ENCODE measurements at places on chromosomes 11 and 22.
A peak's percentile ranks its signal among the peaks of the same experiment; 100 is the strongest.

DNA sequence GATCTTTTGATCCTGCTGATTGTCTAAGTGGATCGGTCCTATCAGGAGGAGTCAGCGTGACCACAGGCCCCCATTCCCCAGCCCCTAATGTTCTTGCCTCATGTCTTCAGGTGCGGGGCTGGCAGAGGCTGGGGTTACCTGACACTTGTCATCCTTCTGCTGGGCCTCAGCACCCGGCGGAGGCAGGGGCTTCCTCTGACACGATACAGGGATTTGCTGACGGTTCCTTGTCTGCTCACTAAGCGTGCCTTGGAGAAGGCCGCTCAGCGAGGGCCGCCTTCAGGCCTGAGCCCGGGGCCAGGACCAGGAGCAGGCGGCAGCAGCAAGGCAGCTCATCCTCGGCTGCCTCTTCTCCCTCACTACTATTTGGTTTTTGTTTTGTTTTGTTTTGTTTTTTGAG is 45.7 kb upstream of the KCNQ1OT1 start:
- no peak for DNase-seq

DNA sequence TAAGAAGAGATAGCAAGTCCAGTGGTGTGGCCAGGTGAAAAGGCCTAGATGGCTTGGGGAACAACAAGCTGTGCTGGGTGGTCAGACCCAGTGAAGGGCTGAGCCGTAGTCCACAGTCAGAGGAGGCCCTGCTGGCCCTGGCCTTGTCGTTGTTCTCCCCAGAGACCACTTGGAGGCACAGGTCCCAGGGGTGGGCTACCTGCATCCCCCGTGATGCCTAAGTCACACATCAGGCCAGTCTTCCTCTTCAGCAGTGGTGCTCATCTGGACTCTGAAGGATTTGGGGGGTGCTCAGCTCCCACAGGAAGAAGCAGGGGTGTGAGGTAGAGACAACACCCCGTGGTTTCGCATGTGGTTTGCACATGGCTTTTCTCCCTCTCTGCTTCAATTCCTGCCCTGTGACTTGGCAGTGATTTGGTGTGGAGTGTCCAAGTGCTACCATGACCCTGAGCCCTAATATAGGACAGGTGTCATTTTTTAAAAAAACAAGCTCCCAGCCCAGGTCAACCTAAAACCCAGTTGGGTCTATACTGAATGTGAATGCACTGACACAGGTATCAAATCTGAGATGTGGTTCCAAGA is 51.0 kb downstream of the ALX4 start:
- no peak for DNase-seq

GRCh38 chr11:44776551-44777208 is 49.9 kb downstream of the TSPAN18 start:
- no peak for DNase-seq

DNA sequence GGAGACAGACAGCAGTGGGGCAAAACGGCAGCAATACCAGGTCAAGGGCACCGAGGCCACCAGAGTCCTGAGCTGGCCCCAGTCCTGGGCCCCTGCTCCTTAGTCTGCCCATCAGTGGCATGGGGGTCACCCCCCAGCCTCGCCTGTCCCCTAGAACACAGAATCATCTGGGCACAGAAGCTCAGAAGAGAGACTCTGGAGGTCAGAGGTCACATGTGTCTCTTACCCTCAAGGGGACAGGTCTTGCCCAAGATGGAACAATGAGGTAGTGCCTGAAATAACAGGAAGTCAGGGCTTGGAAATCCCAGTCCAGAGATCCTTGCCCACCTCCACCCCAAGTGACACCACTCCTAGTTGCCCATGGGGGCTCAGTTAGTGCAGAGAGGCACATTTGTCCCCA is 20.6 kb downstream of the PDE2A start:
- no peak for DNase-seq

DNA sequence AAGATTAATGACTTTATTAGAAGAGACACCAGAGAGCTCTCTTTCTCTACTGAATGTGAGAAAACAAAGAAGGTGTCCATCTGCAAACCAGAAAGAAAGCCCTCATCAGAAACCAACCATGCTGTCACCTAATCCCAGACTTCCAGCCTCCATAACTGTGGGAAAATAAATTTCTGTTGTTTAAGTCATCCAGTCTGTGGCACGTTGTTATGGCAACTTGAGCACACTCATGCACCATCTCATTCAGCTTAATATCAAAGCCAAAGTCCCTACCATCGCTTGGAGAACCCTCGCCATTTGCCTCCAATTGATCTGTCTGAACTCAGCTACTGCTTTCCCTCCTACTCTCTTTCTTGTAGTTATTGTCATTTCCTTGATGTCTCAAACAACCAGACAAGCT is 766.1 kb upstream of the ARHGAP42 start:
- no peak for DNase-seq

GRCh38 chr11:37503411-37504059 is 905.5 kb upstream of the RAG2 start:
- DNase-seq, result no peak

GRCh38 chr22:30605449-30606110 is 1.4 kb upstream of the TCN2 start:
- DNase-seq, result peak; percentile 64

GRCh38 chr11:35539781-35540281 is 14.4 kb upstream of the PAMR1 start:
- no peak for DNase-seq

DNA sequence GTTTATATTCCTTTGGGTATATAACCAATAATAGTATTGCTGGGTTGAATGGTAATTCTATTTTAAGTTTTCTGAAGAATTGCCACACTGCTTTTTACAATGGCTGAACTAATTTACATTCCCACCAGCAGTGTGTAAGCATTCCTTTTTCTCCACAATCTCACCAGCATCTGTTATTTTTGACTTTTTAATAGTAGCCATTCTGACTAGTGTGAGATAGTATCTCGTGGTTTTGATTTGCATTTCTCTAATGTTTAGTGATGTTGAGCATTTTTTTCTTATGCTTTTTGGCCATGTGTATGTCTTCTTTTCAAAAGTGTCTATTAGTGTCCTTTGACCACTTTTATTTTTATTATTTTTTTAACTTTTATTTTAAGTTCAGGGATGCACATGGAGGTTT is 275.3 kb downstream of the METTL15 start:
- no peak for DNase-seq

DNA sequence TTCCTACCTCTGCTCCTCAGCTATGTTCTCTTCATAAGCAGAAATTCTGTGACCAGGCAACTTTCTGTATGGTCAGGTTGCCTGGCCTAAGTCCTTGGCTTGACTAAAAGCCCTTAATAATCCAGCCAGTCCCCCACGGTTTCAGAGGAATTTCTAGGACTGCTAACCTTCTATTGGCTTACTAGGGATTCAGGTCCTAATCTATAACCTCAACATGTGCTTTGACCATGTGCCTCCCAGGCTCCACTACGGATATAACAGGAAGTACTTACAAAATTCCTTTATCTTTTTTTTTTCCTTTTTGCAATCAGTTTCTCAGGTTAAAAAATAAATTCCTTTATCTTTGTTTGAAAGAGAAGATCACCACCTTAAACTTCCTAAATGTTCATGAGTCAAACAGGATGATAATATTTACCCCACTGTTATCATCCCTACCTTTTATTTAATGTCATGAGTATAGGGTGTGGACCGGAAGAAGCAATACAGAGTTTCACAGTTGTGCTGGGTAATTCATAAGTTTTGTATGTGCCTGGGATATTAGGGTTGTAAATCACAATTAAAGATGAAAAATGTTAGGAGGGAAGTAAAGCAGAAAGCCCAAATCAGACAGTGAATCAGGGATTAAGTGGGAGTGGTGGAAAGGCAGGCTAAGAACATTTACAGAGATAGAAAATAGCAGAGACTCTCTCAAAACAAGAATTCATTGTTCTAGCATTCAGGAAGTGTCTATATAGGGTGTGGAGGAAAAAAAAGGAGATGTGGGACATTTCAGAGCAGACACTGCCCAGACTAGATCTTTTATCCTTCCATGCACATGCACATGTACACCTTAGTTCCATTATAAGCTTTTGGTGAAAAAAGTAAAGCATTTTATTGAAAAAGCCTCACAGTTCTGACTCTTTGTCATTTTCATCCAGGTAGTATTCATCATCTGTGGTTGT is 10.7 kb upstream of the POGLUT3 start:
- DNase-seq, result no peak

Data from stimulated activated CD4-positive, alpha-beta T cell treated with anti-CD3 and anti-CD28 coated beads, Interleukin-15, amount 100 ng/mL, for 24 hours (primary cell).